ENCODE measurements at places on chromosomes 7 and 10.

DNA sequence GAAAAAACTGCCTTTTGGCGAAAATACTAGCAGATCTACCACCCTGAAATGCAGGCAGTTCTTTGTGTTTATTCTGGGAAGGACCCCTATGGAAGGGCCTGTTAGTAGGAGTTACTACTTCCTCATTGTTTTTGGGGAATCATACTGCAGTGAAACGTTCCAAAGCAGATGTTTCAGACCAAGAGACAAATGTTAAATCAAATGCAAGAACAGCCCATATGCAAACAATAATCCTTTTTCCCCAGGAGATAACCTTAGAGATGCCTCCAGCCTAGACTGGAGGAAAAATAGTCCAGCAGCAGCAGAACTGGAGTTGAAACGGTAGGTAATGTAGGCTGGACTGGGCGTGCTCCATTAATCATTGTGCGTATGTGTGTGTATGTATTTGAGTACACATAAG, 65.9 kb upstream of the VWDE start:
- DNase-seq, result no peak

DNA sequence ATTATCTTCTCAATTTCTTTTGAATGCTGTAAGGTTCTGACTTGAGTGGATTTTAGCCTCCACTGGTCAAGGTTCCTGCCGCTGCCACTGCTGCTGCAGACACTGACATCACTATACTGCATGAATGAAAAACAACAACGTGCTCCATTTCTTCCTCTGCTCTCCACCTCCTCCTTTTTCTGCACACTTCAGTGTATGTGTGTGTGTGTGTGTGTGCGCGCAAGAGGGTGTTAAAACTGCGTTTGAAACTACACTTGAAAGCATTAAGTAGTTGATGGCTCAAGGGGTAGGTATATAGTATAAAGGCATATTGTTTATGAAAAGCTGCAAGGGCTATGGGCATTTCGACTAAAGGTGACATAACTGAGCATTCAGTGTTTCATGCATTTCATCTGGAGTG, 3.5 kb downstream of the GLCCI1 start:
- no peak for DNase-seq

DNA sequence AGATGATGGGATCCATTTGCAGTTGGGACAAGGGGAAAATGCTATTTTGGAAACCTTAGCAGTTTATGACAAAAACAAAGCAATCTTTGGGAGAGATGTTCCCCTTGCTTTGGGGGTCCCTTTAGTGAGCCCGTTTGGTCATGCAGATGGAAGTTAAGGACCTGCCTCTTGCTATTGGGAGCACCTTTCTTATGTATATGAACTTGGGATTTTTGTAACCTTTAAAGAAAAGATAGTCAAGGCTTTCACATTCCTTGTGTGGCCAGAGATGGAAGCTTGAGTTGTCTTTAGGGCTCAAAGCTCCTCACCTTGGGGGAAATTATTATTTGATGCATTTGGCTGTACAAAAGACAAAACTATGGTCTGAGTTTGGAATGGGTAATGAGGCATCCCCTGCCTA, 179.0 kb upstream of the PLPP4 start:
- no peak for DNase-seq

DNA sequence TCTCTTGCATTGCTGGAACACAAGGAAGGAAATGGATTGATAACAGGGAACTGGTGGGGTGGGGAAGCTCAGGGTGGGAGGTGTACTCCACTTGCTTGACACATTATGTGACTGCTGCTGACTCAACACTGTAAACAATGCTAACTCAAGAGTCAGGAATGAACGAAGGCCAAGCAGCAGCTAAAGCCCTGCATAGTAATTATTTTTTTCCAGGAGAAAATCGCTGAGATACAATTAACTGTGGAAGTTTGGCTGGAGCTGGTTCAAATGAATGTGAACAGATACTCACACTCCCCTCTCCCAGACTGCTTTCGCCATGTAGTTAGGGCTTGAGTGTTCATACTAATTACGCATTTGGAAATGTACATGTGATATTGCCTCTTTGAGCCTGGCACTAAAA, 170.9 kb upstream of the AOAH start:
- no peak for DNase-seq

DNA sequence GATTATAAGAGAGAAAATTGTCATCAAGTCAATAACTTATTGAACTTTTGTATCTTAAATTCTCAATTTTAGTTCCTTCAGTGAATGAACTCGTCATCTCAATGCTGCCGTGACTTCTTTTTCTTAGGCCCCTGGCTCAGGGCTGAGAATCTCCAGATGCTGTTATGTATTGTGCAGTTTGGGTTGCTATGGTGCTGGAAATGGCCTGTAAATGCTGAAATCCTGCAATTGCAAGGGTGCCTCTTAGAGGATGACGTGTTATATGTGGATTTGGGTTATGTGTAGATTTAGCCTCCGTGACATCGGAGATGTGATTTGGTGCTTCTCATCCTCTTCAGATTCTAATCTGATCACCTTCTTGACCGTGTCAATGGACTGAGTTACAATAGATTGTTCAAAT, 55.7 kb upstream of the ZRANB1 start:
- DNase-seq, result no peak

- no peak for DNase-seq
Measured at GRCh38 chr7:2110610-2111396, 121.9 kb downstream of the MAD1L1 start.

DNA sequence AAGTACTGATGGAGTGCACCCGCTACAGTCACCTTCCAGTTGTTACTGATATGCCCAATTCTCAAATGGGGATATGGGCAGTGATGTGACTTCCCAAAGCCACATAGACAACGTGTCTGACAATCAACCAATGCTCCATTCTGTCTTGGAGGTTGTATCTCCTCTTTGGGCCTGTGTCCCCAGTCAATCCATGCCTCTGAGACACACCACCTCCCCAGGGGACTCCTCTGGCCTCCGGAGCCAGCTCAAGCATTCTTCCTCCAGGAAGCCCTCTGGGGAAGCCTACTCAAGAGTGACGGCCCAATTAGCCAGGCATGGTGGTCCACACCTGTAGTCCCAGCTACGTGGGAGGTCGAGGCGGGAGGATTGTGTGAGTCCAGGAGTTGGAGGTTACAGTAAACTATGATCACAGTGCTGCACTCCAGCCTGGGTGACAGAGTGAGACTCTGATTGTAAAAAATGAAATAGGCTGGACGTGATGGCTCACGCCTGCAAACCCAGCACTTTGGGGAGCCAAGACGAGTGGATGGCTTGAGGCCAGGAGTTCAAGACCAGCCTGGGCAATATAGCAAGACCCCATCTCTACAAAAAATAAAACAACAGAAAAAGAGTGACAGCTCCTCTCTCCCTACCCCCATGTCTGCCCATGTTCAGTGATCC, 99.5 kb upstream of the TNRC18 start:
- DNase-seq, result no peak

- DNase-seq, result no peak
Measured at GRCh38 chr7:137846827-137847567, at the start of gene DGKI. TSS of gene DGKI (minus strand) at chr7:137846974.

GRCh38 chr7:70343519-70343918, 745.2 kb downstream of the AUTS2 start:
- DNase-seq, result no peak

DNA sequence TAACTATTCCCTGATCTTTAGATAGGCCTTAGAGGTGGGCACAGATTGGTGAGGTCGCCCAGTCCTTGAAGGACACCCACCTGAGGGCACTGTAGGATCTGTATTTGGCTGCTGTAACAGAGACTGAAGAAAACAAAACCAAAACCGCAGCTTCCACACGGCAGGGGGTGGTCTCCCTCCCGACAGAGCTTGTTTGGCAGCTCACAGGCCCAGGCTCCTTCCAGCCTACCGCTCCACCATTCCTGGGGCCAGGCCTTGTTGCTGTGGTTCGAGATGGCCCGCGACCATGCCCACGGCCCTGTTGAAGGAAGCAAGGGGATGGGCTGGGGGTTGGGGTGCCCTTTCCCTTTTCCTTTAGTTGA, 30.4 kb downstream of the ZNF783 start:
- no peak for DNase-seq

DNA sequence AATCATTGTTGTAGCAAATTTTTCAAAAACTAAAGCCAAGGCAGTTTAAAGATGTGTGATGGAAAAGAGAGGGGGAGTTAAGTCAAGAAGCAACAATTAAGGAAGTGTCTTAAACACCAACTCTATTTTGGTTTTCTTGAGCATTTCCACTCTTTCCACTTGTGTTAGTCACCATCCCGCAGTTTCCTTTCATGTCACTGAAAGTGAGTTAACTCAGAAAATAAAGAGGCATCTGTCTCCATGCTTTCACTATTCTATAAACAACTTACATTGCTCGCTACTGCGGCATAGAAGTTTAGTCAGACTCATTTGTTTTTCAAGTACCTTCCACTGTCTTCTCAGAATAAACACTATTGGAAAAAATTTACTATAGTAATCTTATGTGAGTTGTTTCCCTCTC, 284.9 kb upstream of the SEMA3D start:
- peak; percentile 26 for DNase-seq

DNA sequence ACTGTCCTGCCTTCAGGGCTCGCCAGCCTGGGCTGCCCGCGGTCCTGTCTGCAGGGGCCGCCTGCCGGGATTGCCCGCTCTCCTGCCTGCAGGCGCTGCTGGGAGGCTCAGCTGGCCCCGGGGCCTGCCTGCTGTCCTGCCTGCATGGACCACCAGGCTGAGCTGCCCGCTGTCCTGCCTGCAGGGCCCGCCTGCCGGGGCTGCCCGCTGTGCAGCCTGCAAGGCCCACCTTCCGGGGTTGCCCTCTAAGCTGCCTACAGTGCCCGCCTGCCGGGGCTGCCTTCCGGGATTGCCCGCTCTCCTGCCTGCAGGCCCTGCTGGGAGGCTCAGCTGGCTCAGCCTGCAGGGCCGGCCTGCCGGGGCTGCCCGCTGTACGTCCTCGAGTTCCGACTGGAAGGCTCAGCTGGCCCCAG, 164.4 kb downstream of the GLRX3 start:
- no peak for DNase-seq

GRCh38 chr7:64990936-64991335, at the start of gene ZNF117:
TSS of gene ZNF117 (minus strand) at chr7:64991036.
- no peak for DNase-seq

- peak; percentile 51 for DNase-seq
Measured at GRCh38 chr7:22911889-22912288, 89.2 kb upstream of the TOMM7 start.

GRCh38 chr7:155467846-155468784, 10.2 kb downstream of the EN2 start:
- DNase-seq, result no peak

- DNase-seq, result no peak
Measured at GRCh38 chr7:9391221-9391620, 957.8 kb downstream of the NXPH1 start.
